ENCODE measurements at places on chromosomes 4 and X.

GRCh38 chrX:13265111-13265510, 54.7 kb downstream of the ATXN3L start:
- no peak for DNase-seq

DNA sequence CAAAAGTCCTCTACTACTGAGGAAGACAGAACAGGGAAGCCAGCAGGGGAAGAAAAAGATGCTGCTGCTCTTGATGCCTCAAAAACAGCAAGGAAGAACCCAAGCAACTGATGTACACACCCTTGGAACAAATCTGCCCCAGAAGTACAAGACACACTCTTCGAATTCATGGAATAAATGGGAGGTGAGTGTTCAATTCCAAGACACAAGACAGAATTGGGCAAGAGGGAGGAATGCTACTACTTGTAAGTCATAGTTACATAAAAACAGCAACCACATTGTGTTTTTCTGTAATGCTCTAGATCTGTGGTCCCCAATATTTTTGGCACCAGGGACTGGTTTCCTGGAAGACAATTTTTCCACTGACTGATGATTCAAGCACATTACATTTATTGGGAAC, 58.0 kb upstream of the H2AZ1 start:
- DNase-seq, result no peak

DNA sequence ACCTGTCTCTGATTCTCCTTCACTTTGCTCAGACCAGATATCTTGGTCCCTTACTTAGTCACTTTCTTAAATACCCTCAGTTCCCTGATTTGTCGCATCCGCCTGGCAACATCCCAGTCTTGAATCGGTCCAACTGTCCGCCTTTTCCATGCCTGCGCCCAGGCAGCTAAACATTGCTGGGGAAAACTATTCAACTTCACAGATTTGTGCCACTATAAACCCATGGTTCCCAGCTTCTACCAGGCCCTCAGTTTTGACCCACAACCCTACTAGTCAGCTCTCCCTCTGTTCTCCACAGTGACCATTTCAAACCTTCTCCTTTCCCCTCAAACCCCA, 451 bp upstream of the FGD1 start:
- no peak for DNase-seq

GRCh38 chrX:154797006-154797405, 8.3 kb downstream of the MPP1 start:
- DNase-seq, result no peak

DNA sequence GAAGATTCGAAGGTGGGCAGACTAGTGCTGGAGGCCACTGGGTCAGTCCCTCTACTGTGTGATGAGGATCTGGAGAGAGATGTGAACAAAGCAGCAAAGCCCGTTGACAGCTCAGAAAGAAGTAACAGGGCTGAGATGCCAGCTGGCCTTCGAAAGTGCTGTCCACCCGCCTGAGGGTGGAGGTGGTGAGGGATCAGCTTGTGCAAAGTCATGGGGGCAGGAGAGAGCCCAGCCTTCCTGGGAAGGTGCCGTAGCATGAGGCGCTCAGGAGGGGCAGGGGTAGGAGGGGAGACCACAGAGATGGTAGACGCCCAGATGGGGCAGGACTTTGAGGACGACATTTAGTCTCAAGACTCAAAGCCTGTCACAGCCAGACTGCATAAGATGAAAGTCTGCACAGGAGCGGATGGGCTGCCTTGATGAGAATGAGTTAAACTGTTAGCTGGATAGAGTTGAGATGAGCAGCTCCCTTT, 19.7 kb downstream of the TBC1D14 start:
- DNase-seq, result no peak

DNA sequence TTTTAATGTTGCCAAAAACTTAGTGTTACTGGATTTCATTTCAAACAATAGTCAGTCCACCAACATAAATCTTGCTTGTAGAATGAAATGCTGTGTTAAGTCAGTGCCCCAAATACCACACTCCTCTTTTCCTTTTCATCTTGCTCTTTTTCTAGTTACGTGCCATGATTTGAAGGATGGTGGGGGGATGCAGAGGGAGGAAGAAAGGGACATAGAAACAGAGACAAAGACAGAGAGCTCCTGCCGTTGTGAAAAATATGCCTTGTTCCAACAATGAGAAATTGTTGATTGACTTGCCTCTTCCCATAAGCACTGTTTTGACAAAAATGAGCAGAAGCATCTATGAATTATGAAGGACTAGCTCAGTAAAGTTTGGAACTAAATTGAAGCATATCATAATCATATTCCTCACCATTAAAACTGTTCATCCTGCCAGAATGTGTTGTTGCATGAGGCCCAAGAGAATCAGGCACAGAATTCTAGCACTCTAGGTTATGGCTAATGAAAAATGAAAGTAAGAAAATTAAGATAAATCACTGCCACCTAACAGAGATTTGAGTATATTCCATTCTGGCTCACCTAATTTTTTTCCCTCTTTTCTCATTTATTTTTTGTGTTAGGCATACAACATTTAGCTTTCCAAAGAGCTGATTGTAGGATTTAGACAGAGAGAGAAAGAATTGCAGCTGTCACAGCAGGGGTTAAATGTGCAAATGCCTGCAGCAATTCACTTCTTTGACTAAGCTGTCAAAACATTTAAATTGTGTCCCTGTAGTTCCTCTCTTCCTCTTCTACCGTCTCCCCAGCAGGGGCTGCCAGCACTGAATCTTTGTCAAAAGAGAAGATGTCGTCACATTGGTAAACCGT, 111.6 kb upstream of the PTPN13 start:
- peak; percentile 67 for DNase-seq

DNA sequence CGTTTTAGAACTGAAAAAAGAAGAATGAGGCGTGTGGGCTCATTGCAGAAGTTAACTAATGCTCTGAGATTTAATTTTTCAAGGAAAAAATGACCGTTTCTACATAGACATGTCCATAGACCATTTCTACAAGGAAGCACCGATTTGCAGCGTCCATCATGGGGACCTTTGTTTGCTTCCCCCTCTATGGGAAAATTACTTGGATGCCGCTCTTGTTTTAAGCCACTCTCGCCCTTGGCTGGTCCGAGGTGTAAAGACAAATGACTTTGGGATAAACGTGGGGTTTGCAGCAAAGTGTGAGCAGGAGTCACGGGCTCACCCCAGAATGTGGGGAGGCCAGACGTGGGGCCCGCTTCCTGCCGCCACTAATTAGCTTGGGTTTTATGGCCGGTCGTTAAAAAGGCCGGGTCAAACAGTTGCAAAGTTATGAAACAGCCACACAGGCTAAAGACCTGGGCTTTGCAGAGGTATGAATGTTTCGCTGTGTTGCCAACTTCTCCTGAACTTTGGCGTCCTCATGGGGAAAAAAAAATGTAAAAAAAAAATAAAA, 235.9 kb downstream of the SHOX start:
- DNase-seq, result no peak

- DNase-seq, result peak; percentile 7
Measured at GRCh38 chr4:88054901-88055300, 47.5 kb downstream of the PKD2 start.

Measured in NCI-H2081 (cell line).